ENCODE measurements at places on chromosomes 4 and X.
A peak's percentile ranks its signal among the peaks of the same experiment; 100 is the strongest.

GRCh38 chrX:123803331-123803983 is 56.4 kb upstream of the XIAP start:
- peak; percentile 9 for DNase-seq

- no peak for DNase-seq
Measured at GRCh38 chrX:22159071-22159470, 113.6 kb upstream of the CBLL2 start.

GRCh38 chr4:164379694-164380093 is 374.2 kb upstream of the SMIM31 start:
- DNase-seq = no peak

- no peak for DNase-seq
Measured at GRCh38 chr4:123288309-123289025, 108.1 kb upstream of the SPRY1 start.

DNA sequence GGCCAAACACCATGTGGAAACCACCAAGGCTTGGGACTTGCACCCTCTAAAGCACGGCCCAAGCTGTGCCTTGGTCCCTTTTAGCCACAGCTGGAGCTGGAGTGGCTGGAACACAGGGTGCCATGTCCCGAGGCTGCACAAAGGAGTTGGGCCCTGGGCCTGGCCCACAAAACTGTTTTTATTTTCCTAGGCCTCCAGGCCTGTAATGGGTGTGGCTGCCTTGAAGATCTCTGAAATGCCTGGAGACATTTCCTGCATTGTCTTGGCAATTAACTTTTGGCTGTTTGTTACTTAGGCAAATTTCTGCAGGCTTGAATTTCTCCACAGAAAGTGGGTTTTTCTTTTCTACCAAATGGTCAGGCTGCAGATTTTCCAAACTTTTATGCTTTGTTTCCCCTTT is 55.7 kb downstream of the IL15 start:
- DNase-seq = no peak

GRCh38 chr4:93147524-93148212 is 680.9 kb upstream of the ATOH1 start:
- no peak for DNase-seq

Measured in central memory CD8-positive, alpha-beta T cell (primary cell).